ENCODE measurements at places on chromosomes 1 and 21. TPM values are rescaled to one million over a fixed set of nuclear protein-coding genes. Genes with fewer than 3 reads are reported as not detected.

DNA sequence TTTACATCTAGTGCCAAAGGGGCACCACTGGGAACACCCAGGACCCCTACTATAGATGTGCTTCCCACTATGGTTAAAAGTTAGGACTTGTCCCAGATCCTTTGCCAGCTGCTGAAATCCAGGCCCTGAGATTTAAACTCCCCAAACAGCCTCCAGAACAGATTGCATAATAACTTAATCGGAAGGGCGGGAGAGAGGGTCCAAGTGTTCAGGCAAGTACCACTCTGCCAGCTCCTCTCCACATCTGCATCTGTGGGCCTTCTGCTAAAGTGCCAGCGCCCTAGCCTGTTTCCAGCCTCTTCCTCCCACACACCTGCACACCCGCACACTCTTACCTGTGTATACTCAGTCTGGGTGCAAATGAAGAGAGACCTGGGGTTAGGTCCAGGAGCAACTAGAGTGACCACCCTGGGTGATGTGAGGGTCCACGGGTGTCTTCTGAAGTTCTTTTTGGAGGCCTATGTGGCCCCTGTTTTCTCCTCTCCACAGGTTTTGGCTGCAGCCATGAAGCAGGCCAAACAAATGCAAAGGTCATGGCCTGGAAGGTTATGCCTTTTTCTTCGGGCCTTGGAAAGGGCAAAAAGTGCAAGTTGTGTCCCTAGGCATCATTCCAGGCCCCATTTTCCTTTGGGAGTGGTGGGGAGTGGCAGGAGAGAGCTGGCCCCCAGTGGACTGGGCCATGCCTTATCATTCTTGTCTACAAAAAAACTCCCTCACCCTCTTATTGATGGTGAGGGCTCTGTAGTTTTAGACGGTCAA lies 29.3 kb downstream of the KIRREL1 start:
- no peak for ATAC-seq

DNA sequence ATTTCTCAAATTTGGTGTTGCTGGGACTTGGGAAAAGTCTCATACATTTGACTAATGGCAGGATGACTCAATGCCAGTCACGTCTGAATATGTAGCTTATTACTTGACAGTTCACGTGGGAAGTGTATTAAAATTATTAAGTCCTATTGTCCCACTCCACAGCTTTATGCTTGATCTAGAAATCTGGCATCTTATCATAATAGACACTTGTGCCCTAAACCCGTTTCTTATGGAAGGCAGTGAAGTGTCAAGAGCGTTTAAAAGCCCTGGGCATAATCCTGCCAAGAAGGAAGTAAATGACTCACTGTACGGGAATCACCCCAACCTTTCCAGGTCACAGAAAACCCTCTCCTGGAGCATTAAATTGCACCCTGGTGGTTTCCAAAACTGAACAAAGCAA lies 207.4 kb downstream of the APP start:
- no peak for ATAC-seq

GRCh38 chr1:17370618-17371017 lies 1.4 kb upstream of the PADI6 start:
- ATAC-seq: no peak

GRCh38 chr1:173354937-173355280 lies 122.2 kb upstream of the PRDX6 start:
- no peak for ATAC-seq

DNA sequence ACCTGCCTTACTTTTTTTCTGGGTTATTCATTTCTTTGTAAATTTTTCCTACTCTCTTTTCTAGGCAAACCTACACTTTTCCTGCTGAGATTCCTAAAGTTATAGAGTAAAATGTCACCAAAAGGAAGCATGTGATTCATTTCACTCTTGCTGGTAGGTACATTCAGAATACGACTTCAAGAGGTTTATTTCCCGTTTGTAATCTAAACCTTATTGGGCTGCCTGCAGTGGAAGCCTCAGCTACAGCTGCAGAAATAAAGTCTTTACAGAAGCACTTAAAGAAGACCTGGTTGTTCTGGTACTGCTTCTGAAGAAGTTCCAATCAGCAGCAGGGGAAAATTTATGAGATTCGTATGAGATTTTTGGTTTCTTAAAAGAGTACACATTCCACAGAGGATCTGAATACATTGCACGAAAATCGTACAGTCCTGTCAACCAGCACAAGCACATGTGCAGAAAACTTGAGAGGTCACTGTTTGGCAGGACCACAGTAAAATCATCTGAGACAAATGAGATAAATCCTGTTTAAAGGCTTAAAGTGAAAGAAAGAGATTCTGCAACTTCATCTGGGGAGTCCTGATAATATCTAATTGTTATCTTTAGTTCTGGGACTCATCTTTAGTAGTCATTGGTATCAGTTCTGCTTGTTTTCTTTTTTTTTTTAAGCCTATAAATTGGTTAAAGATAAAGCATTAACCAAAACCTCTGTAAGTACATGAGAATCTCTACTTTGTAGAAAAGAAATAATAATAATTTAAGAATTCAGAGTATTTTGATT lies 109.9 kb upstream of the ADGRL2 start:
- ATAC-seq: no peak

GRCh38 chr1:53079251-53079650 lies 17.2 kb downstream of the PODN start:
- no peak for ATAC-seq

DNA sequence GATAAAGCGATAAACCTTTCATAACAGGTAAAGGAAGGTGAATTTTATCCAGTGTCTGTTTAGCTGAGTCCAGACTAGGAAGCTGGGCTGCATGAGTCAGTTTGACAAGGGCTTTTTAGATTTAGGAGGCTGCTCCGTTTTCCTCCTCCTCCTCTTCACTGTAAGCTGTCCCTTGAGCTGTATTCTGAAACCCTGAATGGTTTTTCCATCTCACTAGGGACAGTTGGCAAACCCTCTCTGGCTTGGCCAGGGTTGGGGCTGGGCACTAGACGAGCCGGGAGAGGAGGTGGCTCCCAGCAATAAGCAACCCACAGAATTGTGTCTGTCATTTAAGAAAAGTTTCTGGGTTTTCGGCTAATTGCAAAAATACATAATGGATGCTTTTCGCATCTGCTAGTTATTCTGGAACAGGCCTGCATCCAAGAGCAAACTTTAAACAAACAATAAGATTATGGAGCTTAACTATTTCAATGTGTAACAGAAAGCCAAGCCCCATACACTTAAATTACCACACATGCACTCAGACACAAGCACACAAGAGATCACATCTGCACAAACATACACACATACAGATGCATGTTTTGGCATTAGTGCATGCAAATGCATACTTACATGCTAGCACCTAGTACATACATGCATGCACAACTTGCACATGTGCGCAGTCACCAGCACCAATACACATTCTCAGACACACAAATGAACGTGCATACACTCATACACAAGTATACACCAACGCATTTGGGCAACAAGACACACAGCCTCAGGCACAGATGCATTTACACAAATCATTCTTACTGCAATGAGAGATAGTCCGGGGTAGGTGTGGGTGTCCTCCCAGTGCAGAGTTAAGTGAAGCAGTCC lies 27.8 kb upstream of the FOXE3 start:
- ATAC-seq: peak; percentile 39

- no peak for ATAC-seq
Measured at GRCh38 chr1:59680044-59680443, 134.7 kb upstream of the HOOK1 start.

DNA sequence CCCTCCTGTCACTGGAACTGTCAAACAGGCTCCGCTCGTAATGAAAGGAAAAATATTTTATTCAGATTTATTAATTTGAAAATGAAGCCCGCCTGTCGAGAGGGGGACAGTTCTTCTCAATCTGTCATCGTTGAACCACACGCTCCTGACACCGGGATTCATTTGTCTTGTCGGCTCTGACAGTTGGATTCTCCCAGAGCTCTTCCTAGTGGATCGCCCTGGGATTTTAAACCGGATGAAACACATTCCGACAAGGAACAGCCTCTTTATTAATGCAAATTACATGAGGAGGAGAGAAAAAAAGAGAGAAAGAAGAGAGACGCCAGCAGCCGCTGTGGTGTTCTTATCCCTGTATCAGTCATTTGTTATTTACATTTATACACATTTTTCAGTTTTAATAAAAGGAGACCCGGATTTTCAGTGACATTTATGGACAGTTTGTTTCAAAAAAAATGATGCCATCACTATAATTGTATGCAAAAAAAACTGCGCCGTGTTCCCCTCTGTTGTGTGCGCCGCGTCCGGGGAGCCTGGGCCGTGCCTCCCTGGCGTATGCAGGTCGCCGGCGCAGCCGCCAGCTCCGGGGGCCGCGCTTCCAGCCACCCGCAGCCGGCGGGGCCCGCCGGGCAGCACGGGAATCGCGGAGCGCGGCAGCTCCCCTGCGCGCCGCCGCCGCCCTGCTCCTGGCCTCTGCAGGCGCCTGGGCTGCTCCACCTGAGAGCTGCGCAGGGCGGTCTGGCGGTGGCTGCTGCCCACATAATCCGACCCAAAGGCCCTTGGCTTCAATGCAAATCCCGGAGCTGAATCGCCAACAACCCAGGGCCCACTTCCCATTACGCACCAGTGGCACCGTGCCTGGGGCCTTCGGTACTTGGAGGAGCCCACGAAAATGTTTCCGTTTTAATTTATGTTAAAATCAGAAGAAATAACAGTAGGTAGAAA lies 237.9 kb upstream of the PBX1 start:
- peak; percentile 71 for ATAC-seq

DNA sequence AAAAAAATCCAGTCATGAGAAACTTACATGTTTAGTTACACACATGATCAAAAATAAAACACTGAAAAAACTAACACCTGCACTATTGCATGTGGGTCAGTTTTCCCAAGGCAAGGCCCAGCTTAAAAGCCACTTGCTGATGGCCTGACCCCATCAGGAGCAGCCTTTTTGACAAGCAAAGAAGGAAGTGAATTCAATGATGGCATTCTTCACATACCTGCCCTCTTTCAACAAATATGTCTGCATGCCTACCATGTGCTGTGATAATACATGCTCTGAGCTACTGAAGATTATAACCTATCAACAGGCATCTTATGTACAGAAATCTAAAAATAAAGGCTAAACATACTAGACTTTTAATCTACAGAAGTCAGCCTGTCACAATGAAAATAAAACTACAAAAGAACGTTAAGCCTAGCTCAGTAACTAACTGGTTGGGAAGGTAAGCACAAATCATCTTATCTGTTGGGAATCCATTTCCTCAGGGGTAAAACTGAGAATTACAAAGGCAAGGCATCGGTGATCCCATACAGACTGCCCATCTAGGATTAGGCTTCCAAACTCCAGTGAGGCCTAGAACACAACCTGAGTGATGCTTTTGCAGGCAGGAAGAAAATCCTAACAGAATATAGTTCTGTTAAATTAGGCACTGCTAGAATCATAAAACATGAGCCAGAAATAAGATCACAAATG lies 14.5 kb downstream of the SORT1 start:
- ATAC-seq: no peak

DNA sequence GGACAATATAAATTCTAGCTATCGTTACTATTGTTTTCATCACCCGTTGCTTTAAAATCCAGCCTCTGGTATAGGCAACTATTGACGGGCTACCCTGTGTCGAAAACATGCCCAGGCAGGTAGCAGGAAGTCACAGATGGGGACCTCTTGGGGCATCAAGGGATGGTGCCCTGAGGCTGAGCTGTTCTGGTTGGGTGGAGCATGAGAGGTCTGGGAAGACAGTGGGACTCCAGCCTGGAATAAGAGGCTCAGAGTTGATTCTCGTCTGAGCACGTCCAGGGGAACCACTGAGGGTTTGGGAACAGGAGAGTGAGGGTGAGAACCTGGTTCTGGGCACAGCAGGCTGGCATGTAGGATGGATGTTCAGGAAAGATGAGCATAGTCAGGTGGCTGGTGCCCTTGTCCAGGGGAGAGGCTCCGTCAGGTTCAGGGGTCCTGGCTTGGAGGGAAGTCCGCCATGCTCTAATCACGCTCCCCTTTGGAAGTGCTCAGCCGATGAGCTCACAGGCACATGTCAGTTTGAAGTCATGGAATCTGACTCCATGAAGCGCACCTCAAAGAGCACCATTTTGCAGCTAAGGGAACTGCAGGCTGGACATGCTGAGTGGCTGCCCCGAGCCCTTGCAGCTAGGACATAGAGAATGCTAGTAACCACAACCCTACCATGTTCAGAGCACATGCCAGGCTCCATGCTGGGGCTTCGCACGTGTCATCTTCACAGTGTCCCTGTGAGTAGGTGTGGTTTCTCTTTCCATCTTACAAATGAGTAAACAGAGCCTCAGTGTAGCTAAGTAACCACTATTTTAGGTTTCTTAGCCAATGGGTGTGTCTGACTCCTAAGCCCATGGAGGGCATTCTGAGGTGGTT lies 21.0 kb downstream of the PCSK9 start:
- no peak for ATAC-seq

- ATAC-seq: no peak
Measured at GRCh38 chr1:160682983-160683865, 28.4 kb downstream of the CD48 start.

The LINGO4 gene
- not detected for total RNA-seq

The TRAF3IP3 gene
- total RNA-seq: 1.4 TPM

The CCDC17 gene
- 2.2 TPM for total RNA-seq

The FCER1G gene
- 1.4 TPM for total RNA-seq

The S100A7A gene
- total RNA-seq: 0.11 TPM
